ENCODE measurements at places on chromosomes 12 and 14.

DNA sequence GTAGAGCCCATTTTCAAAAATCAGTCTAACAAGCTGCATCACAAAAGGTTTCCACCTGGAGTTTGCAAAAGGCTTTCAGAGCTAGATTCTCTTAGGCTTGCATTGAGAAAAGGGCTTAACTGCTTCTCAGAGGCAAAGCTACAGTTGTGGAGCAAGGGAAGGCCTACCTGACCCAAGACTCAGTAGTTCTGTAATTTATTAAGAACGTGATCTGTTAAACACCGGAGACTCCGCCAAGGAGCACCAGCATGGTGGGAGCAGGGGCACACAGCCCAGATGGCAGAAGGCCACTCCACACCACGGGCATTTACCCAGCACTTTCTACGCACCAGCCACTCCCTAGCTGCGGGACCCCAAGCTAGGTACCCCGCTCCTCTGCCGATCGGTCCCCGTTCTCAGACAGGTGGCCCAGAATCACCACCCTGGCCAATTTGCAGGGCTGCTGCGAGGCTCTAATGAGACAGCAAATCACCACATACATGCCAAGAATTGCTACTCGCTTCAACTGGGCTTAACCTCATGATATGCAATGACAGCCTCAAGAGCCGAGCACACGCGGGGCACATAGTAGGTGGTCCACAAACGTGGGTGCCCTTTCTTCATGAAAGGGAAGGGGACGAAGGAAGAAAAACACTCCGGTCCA lies 1.5 kb downstream of the ITPK1 start:
- DNase-seq, result no peak

- DNase-seq, result no peak
Observed at GRCh38 chr12:78864870-78865463, 393 bp downstream of the SYT1 start.

DNA sequence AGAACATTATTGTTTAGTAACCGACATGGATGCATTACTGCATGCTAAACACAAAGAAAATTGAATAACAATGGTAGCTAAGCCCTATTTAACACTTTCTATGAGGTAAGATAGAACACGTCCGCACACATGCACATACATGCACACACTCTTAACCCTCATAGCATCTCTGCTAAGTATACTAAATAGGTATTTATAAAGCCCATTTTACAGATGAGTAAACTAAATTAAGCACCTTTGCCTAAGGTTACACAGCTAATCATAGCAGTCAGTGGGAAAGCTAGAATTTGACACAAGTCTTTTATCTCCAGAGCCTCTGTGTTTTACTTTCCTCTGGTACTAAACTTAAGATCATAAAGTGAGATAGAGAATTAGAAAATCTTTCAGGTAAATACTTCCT lies 435.0 kb downstream of the EGLN3 start:
- DNase-seq, result no peak

DNA sequence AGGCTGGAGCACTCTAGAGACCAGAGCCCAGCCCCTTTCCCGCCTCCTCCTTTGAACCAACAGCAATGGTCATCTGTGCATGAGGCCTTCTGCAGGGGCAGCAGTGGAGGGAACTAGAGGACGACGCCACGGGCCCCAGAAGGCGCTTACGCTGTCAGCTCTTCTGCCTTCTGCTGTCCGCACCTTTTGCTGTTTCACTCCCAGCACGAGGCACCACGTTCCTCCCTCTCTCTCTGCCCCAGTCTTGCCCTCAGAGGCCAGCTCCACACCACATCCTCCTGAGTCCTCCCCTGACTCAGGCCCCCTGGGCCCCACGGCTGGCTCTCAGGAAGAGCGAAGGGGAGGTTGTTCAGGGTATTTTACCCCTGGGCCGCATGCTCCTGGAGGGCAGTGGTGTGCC lies 15.5 kb downstream of the MMAB start:
- DNase-seq, result no peak

DNA sequence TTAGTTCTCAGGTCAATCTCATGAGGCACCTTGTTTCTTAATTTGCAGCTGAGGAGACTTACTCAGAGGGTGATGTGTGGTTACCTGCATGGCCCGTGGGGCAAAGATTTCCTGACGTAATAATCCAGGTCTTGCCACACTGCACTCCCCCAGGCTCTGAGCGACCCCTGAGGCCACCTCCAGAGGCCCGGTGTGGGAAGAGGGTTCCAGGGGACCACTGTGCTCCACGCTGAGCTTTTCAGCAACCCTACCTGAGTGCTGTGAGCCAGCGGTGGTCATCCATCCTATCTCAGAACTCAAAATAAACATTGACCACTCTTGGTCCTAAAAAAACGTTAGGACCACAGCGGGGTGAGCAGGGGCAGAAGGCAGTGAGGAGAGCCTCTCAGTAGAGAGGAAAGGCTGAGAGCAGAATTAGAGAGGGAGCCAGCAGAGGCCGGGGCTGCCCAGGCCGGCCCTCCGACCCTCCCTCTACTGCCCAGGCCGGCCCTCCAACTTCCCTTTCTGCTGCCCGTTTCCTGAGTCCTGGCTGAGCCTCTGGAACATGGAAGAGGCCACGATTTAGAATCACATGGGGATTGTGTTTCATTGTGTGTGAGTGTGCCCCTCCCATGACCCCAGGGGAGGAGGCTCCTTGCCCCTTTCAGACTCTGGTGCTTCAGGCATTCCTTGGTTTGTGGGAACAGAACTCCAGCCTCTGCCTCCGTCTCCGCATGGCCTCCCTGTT lies 188.2 kb upstream of the DIO3 start:
- DNase-seq, result no peak

DNA sequence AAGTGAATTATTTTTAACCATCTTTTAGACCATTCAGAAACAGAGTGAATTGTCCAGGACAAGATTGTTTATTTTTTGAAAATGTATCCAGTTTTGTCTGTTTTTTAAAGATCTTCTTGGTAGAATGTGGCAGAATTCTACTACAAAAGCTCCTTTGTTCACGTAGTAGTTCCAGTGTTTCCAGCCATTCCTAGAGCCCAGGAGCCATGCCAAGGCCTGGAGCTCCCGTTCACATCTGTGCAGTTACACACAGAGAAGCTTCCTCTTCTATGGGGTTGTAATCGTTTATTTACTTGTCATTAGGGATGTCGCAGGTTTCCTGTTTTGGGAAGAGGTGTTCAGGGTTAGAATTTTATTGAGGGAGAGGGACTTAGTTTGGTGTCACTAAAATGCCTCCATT lies 409.8 kb downstream of the NPAS3 start:
- DNase-seq, result no peak

DNA sequence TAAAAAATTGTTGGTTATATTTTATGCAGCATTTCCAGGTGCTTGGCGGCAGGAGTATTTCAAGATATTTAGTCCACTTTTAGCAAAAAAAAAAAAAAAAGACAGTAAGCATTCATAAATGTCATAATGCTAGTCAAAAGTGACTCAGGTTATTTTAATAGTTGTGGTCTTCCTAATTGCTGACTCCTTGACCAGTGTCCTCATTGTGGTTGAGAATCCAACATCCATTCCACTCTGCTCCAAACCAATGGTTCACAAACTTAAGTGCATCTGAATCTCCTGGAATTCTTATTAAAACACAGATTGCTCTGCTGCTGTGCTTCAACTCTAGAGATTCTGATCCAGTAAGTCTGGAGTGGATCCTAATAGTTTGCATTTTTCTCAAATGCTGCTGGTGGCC lies 71.4 kb downstream of the AKAP6 start:
- DNase-seq, result no peak

GRCh38 chr12:115474539-115475353 lies 790.8 kb upstream of the TBX3 start:
- no peak for DNase-seq

- DNase-seq, result no peak
Observed at GRCh38 chr12:20446836-20447235, 78.5 kb downstream of the PDE3A start.

DNA sequence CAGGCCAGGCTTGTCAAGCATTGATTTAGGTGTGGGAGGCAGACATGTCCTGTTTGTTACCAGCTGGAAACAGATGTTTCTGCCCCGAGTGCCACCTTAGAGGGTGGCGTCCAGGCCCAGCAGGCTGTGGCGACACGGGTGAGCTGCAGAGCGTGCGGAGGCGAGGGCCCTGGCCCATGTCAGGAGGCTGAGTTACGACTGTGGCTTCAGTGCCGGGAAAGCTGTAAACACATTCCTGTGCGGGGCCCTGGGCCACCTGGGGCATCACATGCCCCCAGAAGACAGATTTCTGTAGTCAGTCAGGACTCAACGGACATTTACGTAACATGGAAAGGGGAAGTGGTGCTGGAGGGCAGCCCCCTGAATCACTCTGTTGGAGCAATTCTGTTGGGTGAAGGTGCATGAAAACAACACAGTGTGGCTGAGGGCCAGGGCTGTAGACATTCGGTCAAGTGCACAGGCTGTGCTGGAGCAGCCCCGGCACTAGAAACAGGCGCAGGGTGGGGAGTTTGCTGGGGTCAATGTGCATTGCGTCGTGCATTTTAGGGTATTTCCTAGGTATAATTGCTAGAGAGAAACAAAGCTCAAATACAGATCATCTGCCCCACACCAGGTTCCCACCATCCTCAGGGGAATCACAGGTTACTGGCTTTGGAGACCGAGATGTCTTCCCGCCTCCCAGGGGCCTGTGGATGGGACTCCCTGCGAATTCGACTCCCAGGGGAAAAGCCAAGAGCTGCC lies 291.8 kb downstream of the TMEM121 start:
- DNase-seq, result no peak

- DNase-seq, result no peak
Observed at GRCh38 chr12:25718081-25718731, 165.1 kb upstream of the LMNTD1 start.

DNA sequence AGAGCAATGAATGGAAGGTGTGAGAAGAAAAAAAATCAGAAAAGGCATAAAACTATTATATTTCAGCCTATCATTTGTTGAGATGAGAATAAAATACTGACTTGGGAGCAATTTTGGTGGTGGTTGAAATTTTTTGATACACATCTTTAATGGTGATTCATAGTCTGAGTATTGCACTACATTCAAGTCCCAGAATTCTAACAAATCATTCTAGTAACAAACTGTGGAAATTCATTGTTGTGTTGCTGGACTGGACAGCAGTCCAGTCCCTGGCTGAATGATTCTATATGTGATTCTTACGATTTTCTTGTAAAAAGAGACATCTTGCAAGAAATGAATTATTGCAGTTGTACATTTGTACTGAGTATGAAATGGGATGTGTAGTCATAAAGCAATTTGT lies 268.6 kb downstream of the TRHDE start:
- DNase-seq, result no peak

- no peak for DNase-seq
Observed at GRCh38 chr12:88310069-88310468, 168.0 kb downstream of the TMTC3 start.

DNA sequence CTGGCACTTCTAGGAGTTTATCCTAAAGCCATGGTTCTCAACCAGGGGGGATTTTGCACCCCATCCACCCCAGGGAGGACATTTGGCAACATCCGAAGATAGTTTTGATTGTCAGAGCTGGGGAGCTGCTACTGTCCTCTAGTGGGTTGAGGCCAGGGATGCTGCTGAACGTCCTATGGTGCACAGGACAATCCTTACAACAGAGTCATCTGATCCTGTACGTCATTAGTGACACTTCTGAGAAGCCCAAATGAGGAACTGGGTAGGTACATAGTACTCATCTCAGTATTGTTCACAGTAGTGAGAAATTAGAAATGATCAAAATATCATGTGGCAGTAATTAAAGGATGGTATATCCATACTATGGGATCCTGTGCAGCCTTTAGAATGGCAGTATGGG lies 185.1 kb downstream of the CHST11 start:
- DNase-seq, result no peak

DNA sequence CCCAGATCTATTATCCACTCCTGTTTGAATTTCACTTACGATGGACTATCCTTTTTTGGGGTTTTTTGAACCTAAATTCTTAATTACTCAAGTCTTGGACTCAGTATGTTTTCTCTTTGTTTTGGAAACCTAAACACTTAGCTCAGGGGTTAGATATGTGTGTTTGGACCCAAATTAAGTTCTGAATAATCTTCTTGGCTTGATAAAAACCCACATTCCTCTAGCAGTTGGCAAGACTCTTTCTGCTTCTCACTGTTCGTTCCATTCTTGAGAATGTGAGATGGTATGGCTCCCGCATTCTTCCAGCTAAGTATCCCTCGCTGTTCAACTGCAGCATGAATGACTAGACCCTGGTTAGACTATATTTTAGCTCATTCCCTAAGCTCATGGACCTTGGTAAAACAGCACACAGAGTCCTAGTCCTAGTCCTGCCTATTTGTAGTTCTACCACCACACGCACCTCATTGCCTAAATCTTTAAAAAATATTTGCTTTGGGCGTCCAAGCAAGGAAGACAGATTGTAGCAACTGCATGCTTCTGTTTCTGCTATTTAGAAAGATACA lies 860.0 kb downstream of the RPS29 start:
- DNase-seq, result no peak

- no peak for DNase-seq
Observed at GRCh38 chr12:53505086-53505485, 2.2 kb downstream of the NPFF start.

DNA sequence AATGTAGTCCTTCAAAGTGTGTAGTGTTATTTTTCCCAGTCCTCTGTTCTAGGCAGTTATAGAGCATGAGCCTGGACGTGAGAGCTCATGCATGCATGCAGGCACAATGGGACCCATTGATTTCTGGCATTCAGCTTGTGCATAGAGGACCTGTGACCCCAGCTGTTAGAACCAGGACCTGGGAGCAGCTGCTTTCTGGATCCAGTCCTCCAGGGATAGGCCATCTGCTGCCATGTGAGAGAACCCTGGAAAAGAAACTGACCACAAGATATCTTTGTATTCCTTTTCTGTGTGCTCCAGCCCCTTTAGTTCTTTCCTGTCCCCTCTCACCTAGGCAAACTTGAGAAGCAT lies 76.9 kb downstream of the SUSD6 start:
- no peak for DNase-seq

- DNase-seq, result no peak
Observed at GRCh38 chr14:68146818-68147217, 327.2 kb downstream of the RAD51B start.

DNA sequence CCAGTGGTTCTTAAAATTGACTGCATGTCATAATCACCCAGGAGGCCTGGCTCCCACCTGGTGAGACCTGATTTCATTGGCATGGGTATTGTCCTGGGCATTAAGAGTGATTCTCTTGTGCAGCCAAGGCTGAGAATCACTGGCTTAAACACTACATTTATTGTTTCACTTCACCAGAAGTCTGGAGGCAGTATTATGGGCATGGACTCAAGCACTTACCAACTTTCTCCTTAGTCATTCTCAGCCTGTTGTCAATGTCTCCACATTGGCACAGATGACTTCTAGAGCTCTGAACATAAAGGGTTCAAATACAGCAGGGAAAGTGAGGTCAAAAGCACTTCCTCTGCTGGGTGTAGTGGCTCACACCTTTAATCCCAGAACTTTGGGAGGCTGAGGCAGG lies 25.6 kb upstream of the GCH1 start:
- no peak for DNase-seq

- no peak for DNase-seq
Observed at GRCh38 chr12:30825341-30825740, 70.6 kb upstream of the CAPRIN2 start.

All from activated CD8-positive, alpha-beta memory T cell treated with anti-CD3 and anti-CD28 coated beads for 1 hour (primary cell).